Frontal cortex (tissue), 4 donors: ENCODE measurements at places on chromosomes 3 and 15.

DNA sequence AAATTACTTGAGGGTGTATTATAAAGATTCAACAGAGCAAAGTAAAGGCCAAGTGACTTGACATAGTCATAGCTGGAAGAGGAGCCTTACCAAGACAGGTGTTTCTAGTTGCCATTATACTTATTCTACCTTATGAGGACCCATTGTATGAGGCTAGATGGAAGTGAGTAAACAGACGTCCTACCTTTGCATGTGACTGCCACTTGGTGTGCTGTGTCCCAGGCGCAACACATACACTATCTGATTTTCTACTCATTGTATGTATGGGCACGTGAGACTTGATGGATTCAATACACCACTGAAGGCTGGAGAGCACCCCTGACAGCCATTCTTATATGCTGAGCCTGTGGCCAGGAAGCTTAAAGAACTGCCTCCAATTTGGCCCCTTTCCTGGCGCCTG, 40.5 kb downstream of the BOC start:
- DNase-seq, result no peak

GRCh38 chr15:43268111-43269105, 1.7 kb upstream of the TGM5 start:
- no peak for DNase-seq

GRCh38 chr15:73268457-73268856, 100.3 kb downstream of the HCN4 start:
- no peak for DNase-seq

- no peak for DNase-seq
These were observed 128.9 kb upstream of the BHLHE40 start for GRCh38 chr3:4850211-4850927.

DNA sequence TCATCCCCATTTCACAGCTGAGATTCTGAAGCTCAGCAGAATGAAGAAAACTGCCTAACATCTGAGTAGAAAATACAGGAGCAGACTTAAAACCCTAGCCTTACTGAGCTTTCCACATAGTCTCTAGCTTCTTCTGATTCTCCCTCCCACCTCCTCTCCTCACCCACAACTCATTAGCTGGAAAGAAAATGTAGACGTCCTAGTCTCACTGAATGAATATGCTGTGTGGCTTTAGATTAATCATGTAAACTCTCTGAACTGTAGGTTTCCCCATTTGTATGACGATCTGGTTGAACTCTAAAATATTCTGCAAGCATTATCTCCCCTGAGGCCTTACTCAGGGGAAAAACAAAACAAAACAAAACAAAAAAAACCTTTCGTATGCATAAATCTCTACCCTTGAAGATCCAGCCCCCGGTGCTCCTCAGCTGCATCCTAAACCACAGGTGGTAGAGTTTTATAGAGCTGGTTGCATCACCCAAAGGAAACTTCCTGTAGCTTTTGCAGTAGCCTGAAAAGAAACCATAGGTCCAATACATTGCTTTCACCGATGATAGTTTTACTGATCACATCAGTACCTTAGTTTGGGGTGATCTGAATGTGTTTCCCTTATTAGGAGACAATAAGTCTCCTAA, 40.6 kb downstream of the FOXB1 start:
- DNase-seq, result no peak

DNA sequence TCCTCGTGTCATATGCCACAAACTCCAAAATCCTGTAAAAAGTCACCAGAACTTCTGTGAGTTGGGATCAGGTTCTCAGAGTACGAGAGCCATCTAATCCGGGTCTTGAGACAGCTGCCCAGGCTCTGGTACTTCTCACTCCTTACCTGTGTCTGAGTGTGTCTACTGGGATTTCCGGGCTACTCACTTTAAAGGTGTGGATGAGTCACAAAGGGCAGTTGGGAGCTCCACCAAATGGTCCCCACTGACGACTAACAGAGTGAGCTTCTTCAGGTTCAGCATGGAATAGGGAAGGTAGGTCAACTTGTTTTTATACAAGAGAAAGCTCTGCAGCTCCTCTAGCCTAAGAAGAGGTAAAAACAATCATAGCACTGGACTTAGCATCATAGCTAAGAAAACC, 29.5 kb downstream of the RTP3 start:
- no peak for DNase-seq

GRCh38 chr3:123287051-123287961, 85.6 kb downstream of the SEC22A start:
- DNase-seq, result no peak

DNA sequence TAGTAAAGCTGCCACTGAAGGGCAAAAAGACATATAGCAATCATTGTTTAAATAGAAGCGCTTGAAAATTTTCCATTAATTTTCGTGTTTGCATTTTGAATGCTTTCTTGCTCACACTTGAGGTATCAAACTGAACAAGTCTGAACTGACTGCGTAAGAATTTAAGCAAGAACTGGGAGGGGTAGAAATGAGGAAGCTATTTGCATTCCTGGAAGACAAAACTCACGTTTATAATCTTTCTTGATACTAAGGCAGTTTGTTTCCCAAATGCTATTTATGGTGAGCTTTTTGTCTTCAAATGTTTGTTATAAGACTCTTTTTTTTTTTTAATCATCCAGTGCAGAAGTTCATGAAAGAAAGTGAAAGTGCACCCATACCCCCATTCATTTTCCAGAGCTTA, 499.8 kb upstream of the TPRG1 start:
- no peak for DNase-seq

GRCh38 chr3:108320746-108321350, 24.5 kb downstream of the HHLA2 start:
- no peak for DNase-seq

DNA sequence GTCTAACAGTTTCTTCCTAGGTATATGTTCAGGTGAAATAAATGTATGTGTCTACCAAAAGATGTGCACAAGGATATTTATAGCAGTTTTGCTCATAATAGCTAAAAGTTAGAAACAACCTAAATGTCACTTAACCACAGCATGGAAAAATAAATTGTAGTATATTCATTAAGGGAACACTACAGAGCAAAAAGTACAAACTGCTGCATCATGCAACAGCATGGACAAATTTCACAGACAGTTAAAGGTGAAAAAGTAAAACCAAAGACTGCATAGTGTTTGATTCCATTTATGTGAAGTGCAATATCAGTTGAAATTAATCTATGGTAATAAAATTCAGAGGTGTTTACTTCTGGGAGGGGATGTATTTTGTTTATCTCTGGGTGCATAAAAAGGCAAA, 62.5 kb downstream of the FBXL2 start:
- no peak for DNase-seq

- no peak for DNase-seq
These were observed 2.3 kb downstream of the SUCNR1 start for GRCh38 chr3:151875759-151876158.

GRCh38 chr3:54600441-54601204, 327.2 kb downstream of the LRTM1 start:
- DNase-seq, result peak; percentile 27

DNA sequence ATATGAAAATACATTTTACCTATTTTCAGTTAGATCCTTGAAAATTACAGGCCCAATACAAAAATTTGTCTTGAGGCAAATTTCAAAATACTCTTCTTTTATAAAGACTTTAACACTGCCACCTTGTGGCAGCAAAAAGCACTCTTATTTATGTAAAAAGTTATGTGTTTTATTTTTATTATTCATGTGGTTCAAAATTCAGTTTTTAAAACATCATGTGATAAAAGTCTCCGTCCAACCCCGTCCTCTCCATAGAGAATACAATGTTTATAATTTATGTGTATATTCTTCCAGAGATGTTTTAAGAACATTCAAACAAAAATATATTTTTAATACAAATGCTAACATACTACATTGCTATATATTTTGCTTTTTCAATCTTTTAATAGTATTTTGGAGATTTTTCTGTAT, 36.9 kb upstream of the TRIM59 start:
- DNase-seq, result no peak

DNA sequence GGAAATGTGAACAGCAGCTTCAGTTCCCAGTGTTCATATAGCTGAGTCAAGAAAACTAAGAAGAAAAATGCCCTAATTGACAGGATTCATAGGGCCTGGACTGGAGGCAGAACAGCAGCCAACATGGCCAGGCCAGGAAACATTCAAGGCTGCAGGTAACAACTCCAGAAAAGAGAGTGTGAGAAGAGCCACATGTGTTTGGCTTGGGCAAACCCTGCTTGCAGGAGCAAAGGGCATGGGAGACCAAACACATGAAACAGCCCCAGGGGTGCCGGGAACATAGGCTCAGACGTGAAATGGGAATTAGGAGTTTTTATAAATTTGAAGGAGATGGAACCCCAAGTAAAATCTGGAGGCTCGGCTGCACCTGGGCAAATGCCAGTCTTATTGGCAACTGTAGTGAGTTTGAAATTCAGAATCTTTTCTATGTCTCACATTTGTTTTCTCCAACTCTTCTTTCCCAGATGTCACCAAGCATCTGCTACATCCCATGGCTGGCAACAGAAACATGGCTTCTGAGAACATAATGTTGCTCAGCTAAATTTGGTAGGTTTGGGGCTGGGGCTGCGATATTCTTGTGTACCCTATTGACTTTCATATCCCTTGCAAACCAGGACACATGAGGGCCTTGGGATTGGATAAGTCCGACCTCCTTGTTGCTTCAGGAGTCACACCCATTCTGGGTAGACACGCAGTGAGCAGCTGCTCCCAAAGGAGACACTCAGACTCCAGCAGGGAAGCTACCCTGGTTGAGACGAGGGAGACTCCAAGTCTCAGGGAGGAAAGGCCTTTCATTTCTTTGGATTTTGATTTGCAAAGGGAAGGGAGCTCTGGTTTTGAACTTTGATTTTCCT, 98.9 kb upstream of the CLSTN2 start:
- no peak for DNase-seq

GRCh38 chr3:146464005-146464595, 5.3 kb downstream of the PLSCR2 start:
- DNase-seq, result no peak

DNA sequence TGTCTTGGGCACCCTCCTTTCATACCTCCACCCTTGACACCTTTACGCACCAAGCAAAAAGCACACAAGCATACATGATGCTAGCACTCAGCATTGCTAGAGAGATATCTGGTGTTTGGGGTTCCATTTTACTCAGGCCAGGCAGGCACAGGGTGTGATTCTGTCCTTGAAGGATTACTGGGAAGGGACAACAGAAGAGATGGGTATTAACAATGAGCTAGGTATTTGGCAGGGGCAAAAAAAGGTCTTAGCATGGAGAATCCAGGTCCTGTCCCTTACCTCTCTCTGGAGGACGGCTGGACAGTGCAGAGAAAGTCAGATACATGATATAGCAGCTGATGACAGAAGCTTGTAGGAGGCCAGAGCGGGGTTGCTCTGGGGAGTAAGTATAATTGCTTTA, 3.5 kb downstream of the SERINC4 start:
- DNase-seq, result no peak

DNA sequence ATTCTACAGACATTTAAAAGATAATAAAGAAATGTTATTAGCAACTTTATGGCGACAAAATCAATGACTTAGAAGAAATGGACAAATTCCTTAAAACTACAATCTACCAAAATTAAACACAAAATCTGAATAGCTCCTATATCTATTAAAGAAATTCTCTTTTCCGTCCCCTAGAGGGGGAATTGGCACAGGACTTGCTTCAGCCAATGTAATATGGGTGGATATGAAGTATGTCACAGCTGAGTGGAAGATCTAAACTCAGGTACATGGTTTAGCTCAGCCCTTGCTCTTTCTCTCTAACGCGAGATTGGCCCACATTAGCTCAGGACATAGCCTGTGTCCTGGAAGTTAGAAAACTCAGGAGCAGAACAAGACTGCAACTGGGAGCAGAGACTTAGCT, 79.3 kb downstream of the DNAH12 start:
- DNase-seq, result no peak

GRCh38 chr3:118548434-118548833, 486.2 kb downstream of the IGSF11 start:
- DNase-seq, result no peak

DNA sequence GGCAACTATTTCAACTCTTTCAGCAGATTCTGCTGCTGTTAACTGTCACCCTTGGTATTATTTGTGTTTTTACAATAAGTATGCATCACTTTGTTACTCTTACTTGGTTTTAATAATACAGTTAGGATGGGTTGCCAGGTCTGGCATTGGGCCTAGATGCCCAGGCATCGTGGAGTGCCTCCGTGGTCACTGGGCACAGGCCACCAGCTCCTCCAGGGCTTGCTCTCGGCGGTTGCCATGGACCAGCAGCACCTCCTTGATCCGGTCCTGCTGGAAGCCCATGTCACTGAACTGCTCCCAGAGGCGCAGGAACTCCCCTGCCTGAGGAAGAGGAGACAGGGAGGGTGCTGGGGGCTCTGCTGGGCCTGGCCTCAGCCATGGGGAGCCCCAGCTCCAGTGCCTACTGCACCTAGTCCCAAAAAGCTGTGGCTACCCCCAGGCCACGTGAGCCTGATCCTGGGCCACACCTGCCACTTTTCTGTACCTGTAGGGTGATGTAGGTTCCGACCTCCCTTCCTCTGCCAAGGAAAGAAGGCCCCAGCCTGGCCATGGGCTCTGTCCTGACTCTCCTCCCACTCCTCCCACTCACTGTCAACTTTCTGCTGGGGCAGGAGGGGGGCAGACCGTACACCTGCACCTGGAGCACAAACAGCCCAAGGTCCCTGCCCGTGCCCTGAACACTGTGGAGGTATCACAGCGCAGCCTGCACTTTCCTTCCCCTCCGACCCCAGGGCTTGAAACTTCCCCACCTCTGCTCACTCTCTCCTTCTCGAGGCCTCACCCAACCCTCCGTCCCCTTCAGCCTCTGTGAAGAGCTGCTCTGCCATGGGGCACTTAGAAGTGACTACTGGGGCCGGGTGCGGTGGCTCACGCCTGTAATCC, 16.6 kb downstream of the KBTBD13 start:
- no peak for DNase-seq

GRCh38 chr15:70742928-70743327, 20.4 kb downstream of the UACA start:
- no peak for DNase-seq

- DNase-seq, result no peak
These were observed 261.9 kb downstream of the CACNA2D3 start for GRCh38 chr3:54384279-54384678.

GRCh38 chr15:75131269-75131643, 70.4 kb upstream of the C15orf39 start:
- DNase-seq, result no peak

DNA sequence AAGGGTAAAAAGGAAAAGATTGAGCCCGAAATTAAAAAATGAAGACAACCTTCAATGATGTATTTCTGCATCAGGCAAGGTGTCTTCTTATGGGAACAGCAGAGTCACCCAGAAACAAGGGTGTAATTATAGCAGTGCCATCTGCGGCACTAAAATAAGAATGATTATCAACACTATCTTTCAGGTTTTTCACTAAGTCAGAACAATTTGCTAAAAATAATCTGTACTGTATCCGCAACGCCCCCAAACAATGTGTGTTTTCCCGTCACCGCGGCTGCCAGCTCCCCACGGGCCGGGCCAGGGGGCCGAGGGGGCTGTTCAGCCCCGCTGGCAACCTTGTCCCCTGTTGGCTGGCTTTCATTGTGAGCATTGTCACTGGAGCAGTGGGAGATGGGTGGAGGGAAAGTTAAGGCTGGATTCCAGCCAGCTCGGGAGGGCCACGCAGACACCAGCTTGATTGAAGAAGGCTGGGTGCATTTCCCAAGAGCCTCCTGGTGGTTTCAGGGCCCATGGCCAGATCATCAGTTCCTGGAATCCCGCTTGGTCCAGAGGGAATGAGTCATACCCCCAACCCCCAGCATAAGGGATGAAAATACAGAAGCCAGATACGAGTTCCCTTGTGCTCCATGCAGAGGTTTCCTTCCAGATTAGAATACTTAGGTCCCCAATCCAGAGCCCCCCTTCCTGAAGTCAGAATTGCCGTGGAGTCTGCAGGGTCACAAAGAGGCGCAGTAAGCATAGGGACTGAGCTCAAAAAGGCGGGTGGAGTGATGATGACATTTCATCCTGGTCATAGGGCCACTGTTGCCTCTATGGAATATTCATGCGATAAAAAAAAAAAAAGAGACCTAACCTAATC, 90.2 kb upstream of the KLF13 start:
- peak; percentile 76 for DNase-seq
